Osteocyte (in vitro differentiated cells): ENCODE measurements at places on chromosomes 2 and 18.

DNA sequence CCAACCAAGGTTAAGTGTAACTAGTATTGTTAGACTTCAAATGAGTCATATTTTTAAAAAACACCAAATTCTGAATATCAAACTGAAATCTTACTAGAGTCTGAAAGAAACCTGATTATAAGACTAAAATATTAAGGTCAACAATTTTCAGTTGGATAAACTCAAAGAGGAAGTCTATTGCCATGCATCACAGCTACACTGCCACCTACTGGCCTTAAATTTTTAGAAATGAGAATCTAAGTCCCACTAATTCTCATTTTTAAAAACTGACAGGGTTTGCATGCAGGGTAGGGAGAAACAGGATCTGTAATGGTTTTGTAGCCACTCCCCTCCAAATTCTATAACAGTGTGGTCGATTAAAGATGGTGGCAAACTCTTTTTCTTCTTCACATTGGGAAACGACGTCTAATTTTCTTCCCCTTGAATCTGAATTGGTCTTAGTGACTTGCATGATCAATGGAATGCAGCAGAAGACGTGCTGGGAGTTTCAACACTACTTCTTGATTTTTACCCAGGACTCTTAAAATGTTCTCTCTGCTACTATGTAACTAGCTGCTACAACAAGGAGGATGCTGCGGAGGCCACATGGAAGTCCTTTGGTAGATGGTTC lies 176.1 kb upstream of the SESTD1 start:
- DNase-seq = no peak

GRCh38 chr2:98701230-98701629 lies 29.7 kb downstream of the MGAT4A start:
- DNase-seq = no peak

DNA sequence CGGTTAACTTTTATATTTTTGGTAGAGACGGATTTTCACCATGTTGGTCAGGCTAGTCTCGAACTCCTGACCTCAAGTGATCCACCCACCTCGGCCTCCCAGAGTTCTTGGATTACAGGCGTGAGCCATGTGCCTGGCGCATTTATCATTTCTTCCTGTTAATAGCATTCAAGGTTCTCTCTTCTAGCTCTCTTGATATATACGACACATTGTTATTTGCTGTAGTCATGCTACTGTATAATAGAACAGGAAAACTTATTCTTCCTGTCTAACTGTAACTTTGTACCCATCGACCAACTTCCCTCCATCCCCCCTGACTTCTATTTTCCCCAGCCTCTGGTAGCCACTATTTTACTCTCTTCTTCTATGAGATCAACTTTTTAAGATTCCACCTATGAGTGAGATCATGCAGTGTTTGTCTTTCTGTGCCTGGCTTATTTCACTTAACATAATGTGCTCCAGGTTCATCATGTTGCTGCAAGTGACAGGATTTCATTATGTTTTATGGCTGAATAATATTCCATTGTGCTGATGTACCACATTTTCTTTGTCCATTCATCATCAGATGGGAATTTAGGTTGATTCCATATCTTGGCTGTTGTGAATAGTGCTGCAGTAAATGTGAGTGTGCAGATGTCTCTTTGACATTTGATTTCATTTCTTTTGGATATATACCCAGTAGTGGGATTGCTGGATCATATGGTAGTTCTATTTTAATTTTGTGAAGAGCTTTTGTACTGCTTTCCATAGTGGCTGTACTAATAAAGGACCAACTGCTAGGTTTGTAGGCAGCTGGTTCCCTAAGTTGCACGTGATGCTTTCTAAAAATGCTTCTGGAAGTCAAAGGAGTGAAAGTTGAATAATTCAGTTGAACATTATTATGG lies 205.2 kb downstream of the PRKCE start:
- DNase-seq = no peak

GRCh38 chr2:223635080-223635479 lies 32.9 kb upstream of the SCG2 start:
- no peak for DNase-seq

- DNase-seq = peak; percentile 86
Observed at GRCh38 chr2:65045651-65046050, 10.6 kb upstream of the CEP68 start.
